ENCODE measurements at places on chromosomes 1 and 21.
A peak's percentile ranks its signal among the peaks of the same experiment; 100 is the strongest.

- no peak for ATAC-seq
These were observed 19.2 kb downstream of the SLC9A1 start for GRCh38 chr1:27135541-27136235.

DNA sequence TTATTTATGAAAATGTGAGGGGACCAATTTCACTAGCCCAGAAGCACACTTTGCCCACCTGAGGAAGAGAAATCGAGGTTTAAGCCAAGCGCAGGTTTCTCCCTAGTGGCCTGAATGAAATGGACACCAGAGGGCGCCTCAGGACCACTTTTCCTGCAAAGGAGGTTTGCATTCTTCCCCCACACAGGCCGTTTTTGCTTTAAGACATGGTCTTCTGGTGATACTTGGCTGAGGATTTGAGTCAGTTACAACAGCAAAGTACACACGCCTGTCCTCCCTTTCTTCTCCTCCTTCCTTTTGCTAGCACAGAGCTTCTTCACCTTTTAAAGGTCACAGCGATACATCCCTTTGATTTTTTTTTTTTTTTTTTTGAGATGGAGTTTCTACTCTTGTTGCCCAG, 5.4 kb downstream of the PLA2G2E start:
- peak; percentile 71 for ATAC-seq

DNA sequence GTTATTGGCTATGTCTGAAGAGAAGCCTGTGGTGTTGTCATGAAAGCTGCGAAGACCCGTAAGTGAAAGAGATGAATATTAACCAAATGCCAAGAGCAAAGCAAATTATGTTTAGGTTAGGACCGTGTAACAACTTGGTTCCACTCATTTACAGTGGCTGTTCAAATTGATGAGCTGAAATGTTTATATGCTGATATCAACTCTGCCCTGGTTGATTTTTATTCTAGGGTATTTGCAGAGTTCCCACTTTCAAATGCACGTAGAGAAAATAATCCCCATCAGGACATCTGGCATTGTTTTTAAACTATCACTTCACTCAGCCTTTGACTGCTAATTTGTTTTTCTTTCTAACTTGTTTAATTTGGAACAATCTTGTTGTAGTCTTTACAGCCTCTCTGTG, 581.6 kb upstream of the ADAMTS5 start:
- no peak for ATAC-seq

DNA sequence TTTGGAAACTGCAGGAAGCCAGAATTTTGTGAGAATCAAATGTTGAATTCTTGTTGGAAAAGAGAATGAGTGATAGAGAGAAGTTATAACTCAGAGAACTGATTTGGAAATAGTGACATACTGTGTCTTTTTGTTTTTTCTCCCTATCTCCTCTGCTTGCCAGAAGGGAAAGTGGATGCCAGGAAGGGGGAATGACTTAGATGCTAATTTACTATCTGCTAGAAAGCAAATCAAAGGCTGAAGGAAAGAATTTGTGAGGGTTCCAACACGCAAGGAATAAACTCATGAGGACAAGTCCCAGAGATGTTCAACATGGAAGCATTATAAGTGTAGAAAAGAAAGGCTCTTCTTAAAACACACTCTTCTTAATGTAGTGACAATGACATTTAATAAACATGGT, 20.5 kb upstream of the LRRC39 start:
- no peak for ATAC-seq

- ATAC-seq = no peak
These were observed 524.2 kb downstream of the KIF26B start for GRCh38 chr1:245678860-245679411.

DNA sequence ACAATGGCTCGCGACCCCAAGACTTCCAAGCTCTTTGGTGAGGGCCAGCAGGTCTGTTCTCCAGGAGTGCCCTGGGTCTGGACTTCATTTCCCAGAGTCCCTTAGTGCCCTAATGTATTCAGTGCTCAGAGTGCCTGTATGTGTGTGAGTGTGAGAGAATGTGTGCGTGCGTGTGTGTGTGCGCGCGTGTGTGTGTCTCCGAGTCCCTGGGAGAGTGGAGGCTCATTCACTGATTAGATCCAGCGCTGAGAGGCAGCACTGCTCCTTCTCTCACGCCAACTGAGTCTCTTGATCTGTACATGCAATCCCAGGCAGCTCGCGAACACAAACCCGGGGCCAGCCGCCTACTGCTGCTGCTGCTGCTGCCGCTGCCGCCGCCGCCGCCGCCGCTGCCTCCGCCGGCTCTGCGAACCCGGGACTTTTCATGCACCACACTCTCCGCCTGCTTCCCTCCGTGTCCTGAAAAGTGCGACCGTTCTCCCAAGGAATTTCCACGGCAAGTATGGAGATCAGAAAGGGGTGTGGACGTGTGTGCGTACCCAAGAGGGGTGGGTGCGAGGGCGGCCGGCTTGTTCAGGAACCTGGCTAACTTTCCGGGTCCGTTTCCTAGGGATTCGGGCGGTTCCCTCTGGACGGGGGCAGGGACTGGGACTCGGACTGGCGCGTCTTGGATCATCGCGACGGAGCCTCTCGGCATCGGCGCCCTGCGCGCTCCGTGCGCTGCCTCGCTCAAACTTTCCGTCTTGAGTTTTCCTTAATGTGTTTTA, at the start of gene RNF220:
TSS of gene RNF220 (plus strand) at position 225 of the 767 bp plus-strand sequence.
- ATAC-seq = peak; percentile 44

DNA sequence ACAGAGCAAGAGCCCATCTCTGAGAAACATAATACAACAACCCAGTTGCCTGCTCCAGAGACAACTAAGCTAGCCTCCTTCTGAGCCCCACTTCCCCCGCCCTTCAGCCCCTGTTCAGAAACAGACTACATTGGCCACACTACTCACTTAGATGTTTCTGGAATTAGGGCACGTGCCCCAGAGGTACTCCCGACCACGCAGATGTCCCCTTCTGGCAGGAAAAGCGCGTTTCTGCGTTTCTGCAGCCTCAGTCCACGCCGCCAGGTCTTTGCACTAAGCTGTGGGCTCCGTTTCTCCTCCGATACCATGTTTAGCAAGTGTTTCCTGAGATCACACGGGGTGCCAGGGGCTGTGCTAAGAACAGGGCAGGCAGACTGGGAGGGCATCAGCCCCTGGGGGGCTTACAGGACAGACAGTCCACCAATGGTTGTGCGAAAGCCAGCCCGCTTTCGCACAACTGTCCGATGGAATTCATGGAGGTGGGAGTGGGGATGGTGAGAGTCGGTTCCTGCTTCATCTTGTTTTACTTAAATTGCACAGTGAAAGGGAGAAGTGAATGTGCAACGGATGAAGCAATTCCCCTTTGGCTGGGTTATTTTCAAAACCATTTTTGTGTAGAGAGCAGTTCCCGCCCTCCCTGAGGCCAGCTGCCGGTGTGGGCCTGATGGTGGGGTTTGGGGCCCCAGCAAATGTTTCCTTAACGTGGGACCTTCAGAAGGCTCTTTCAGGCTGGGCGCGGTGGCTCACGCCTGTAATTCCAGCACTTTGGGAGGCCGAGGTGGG, 2.7 kb downstream of the PIK3CD start:
- peak; percentile 20 for ATAC-seq

DNA sequence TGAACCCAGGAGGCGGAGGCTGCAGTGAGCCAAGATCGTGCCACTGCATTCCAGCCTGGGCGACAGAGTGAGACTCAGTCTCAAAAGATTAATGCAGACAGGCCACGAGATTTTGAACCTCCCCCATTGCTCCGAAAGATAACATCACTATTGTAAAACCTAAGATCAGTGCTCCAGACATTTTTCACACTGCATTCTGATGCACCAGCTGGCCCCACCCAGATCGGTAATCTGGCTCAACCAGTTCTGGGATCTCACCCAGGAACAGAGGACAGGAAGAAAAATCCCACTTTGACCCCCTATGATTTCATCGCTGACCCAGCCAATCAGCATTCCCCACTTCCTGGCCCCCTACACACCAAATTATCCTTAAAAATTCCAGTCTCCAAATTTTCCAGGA, 10.7 kb upstream of the CSRP1 start:
- ATAC-seq = no peak

- ATAC-seq = no peak
These were observed 502.3 kb downstream of the KCNT2 start for GRCh38 chr1:196105901-196106300.

GRCh38 chr1:108758796-108759195, 12.3 kb downstream of the STXBP3 start:
- no peak for ATAC-seq
